ENCODE measurements at places on chromosomes 7 and 10.

DNA sequence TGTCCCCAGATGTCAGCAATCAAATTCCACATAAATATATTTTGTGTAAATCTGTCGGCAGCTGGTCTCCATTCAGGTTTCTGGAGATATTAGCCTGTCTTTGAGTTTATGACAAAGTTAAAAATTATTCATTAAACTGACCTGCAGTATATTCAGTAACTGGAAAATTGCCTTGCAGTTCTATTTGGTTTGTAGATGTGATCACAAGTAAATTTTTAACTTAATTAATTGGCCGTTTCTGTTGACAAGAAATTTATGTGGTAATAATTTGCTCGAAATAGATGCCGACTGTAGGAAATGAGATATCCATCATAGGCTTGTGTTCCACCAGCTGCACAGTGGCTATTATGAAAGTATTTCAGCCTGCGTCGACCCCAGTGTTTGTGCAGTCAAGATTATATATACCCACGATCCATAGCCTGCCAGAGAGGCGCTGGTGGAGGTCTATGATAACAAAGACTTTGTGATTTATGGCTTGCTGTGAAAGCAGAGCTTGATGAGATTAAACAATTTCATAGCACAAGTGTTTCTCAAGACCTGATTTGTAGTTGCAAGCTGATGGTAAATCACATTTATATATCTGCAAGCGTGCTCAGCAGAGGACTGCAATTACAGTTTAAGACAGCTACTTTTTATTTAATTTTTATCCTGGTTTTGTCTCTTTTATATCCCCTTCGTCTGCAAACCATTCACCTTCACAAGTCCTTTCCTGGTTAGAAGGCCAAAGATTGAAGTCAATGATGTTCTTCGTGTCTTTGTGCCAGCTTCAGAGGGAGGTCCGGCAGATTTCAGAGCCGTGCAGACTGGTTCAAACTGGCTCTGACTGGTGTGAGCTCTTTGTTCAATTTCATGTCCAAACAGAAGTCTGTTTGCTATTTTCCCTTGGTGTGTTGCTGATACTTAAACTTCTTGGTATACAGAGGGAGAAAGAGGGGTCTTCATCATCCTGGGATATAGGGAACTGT is 850.9 kb downstream of the LRMDA start:
- DNase-seq, result peak; percentile 56

DNA sequence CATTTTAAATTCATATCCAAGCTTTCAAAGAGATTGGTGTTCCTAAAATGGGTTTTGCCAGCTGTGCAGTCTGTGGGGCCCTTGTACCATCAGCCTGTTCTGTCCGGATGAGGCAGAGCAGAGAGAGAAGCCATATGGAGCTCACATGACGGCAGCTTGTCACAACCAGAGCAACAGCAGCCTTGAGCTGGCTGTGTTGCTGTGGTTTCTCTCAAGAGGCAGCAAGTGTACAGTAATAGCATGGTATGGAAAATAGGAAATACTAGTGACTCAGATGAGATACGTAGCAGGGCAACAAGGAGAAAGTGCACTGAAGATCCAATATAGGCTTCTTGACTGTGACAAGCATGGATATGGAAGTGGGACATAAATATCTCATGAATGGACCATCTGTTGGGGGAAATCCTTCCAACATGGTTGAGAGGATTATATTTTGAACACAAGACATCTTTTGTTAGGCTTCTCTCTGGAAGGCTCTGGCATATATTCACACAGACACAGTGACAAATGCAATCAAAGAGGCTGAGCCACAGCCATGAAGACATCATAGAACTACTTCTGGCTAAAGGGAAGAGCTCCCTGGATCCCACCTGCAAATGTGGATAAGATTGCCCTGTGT is 251.0 kb upstream of the TAC1 start:
- DNase-seq, result no peak

DNA sequence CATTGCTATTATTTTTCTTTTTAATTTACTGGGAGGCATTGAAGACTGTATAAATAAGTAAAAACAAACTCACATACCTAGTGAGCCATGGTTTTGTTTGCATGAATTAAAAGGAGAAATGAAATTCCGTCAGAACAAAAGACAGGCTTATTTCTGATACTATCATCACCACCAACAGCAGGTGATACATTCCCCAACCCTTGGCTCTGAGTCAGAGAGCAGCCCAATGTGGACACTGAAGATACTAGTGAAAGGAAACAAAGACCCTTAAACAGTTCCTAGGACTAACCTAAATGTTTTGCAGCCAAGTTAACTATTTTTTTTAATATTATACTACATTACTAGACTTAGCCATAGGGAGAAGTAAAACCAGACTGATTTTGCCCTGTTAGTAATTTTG is 31.6 kb downstream of the CHRM2 start:
- no peak for DNase-seq

GRCh38 chr10:79113827-79114226 is 45.1 kb downstream of the ZMIZ1 start:
- DNase-seq, result no peak
